Osteocyte (in vitro differentiated cells): ENCODE measurements at places on chromosomes 1 and 21.

DNA sequence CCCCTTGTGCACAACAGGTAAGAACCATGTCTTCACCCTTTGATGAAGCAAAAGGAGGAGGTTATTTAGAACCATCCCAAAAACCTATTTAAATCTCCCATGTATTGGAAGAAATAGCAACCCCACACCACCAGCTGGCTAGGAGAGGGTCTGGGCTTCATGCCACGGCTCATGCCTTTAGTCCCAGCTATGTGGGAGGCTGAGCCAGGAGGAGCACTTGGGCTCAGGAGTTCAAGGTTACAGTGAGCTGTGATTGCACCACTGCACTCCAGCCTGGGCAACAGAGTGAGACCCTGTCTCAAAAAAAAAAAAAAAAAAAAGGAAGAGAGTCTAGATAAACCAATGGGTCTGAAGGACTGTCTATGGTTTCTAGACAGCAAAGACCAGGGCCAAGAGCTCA is 197.9 kb upstream of the COA6 start:
- DNase-seq: no peak

DNA sequence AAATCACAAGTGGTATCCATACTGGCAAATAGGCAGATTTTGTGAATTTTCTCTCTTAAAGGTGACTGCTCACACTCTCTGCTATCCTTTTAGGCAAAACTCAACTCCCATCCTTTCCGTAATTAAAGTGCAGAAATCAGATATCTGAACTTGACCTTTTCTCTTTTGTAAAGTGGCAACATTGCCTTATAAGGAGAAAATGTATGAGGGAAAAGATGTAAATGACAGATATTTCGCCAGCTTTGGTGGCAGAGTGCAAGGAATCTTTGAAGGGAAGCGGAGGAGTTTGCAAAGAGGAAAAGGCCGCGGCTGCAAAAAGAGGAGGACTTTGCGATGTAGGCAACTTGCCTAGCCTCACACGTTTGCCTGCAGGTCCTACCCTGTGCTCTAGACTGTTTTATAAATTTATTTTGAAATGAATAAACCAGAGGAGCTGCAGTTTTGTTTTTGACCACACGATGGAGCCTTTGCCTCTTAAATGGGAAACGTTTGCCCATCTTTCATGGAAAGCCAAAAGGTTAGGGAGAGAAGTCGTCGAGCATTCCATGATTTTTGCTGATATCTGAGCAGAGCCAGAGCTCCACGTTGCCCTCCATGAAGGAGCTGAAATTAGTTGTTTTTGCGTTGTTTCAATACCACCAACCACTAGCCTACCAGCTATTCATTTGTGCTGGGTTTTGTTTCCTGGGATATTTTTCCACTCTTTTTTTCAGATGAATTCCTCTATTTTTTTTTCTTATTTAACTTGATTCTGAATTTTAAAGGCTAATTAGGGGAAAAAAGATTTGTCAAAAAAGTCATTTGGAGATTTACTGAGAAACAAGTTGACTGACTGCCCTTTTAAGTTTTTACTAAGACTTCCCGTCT is 242.3 kb downstream of the LMX1A start:
- DNase-seq: no peak

- no peak for DNase-seq
Observed at GRCh38 chr1:13832536-13832935, 132.5 kb downstream of the PRDM2 start.

- no peak for DNase-seq
Observed at GRCh38 chr21:27268290-27268689, 301.4 kb upstream of the ADAMTS5 start.

DNA sequence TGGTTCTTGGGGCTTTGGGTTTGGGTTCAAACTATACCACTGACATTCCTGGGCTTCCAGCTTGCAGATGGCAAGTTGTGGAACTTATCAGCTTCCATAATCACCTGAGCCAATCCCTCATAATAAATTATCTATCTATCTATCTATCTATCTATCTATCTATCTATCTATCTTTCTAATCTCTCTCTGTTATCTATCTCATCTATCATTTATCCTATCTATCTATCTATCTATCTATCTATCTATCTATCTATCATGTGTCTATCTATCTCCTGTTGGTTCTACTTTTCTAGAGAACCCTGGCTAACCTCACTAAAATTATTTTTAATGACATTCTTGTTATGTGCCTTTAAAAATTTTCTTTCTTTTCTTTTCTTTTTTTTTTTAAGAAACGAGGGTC is 35.8 kb upstream of the AKT3 start:
- no peak for DNase-seq
